ENCODE measurements at places on chromosomes 12 and 14. TPM values are rescaled to one million over a fixed set of nuclear protein-coding genes. Genes with fewer than 3 reads are reported as not detected.

DNA sequence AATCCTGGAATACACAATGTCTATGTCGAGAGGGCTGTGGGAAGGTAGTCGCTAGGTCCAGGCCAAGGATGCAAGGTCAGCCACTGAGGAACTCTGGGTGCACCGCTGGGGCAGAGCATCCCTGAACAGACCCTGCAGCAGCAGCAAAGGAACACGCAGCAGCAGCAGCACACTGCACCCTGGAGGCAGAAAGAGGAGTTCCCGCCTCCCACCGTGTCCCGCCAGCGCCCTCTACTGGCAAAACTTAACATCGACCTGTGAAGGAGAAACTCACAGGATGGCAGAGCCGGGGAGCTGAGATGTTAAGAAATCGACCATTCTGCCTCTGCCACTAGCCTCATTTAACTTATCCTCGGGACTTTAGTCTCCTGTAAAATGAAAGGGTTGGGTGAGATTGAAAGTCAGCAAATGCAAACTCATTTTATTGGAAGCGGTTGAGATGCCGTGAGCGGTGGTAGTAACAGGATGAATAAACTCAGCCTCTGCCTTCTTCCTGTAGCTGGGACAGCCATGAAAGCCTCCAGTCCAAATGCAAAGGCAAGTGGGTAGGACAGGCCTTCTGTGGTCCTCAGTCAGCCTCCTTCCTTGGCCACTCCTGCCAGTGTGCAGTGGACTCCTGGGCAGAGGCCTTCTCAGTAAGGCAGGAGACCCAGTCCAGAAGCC lies 45.6 kb downstream of the STAB2 start:
- peak; percentile 80 for DNase-seq

- DNase-seq = no peak
These were observed 153.6 kb upstream of the ARID2 start for GRCh38 chr12:45575823-45576475.

The ZBTB39 gene
- total RNA-seq = 8.8 TPM

The NAV3 gene
- not detected for total RNA-seq

DNA sequence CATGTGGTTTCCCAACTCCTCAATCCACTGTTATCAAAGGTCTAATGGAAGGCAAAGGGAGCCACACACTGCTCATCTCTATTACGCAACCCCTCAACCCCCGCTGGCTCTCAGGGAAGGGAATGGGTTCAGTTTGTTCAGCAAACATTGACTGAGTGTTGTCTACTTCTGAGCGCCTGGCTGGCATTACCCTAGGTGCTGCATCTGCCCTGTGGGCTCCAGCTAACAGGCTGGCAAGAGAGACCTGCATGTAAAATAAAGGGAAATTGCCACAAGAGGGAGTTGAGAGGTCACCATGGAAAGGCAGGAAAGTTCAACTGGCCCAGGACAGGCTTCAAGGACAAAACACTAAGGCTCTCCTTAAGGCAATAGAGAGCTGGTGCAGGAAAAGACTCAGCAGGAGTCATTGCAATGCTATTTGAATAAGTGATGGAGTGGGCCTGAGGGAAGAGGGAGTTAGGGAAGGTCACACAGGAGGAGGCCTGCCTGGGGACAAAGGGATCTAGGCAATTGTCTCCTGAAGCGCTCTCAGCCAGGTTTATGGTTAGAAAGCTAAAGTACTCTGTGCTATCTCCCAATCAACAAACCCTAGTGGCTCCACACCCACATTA lies 5.5 kb upstream of the ZNF740 start:
- DNase-seq = no peak

DNA sequence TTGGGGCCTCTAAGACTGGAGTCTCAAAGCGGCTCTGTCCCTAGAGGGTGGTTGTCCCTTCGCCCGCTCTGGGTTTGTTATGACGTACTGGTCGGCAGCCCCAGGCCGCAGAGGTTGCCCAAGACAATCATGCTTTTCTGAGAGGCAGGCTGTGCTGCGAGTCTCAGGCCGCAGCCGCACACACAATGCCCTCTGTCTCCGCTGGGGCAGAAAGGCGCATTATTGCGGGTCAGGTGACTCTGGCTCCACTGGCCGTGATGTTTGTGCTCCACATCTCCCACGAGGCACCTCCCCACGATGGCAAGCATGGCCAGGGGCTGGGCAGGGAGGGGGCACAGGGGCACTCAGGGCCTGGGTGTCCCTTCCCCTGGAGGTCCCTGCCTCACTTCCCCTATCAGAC lies 21.0 kb upstream of the PLEKHG3 start:
- no peak for DNase-seq

DNA sequence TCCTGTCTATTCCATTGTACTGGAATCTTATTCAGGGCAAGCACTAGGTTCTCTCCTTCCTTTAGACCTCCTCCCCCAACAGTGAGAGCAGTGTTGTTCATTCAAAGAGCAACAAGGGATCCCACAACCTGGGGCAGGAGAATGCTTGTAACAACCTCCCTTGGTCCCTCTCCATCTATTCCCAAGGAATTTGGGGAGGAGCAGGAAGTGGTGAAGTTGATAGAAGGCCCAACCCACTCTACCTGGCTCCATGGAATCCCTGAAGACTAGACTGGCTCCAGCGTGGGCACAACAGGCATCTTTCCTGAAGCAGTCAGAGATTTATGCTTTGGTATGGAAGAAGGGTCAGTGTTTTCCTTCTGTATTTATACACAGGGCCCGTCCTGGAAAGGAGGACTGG lies 33.4 kb upstream of the CISTR start:
- DNase-seq = no peak

GRCh38 chr12:42679466-42679865 lies 89.9 kb upstream of the PRICKLE1 start:
- DNase-seq = no peak

The VASH1 gene
- 3.3 TPM for total RNA-seq

DNA sequence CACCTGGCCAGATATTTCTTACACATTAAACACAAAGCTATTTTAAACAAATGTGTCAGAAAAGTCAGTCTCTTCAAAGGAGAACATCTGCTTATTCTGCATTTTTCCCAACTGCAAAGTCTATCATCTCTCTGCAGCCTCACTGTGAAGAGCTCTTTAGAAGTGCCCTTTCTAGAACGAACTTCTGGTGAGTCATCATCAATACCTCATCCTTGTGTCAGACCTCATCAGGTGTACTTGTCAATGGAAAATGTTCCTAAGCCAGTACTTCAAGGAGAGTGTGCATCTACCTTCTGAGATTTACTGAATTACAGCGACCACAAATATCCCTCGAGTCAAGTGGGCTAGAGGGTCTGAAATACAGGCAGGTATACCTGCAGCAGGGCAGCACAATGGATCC lies 457.3 kb downstream of the LRIG3 start:
- no peak for DNase-seq

The IL22 gene
- 0.61 TPM for total RNA-seq

GRCh38 chr12:88529531-88530488 lies 50.5 kb downstream of the KITLG start:
- DNase-seq = no peak

The NUAK1 gene
- not detected for total RNA-seq

- no peak for DNase-seq
These were observed 104.0 kb downstream of the ETNK1 start for GRCh38 chr12:22728987-22729386.

DNA sequence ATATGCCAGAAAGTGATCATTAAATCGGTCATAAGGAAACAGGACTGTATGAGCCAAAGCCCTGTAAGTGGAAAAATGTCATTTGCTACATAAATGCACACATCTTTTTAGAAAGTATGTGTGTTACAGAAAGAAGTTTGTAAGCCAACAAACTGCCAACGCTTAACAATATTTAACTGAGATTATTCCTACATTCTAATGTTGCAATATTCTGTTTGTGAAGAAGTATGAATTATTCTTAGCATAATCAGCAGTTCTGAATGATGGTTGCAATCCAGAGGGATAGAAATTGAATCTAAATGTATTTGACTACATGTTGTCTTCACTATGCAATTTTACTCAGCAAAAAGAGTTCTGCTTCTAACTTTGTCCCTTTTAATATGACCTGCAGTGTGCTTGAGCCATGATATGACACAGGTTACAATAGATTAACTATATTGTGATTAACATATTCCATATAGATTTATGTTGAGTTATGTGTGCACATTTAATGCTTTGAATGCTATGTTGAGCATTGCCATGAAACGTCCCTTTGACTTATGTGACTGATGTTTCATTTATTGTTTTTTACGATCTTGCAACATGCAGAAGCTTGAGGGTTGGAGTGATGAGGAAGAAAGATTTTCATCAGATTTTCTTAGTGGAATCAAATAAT lies 66.8 kb upstream of the PTPRQ start:
- DNase-seq = no peak

The TAC3 gene
- not detected for total RNA-seq

GRCh38 chr12:71295953-71296352 lies 138.2 kb upstream of the TSPAN8 start:
- DNase-seq = no peak

DNA sequence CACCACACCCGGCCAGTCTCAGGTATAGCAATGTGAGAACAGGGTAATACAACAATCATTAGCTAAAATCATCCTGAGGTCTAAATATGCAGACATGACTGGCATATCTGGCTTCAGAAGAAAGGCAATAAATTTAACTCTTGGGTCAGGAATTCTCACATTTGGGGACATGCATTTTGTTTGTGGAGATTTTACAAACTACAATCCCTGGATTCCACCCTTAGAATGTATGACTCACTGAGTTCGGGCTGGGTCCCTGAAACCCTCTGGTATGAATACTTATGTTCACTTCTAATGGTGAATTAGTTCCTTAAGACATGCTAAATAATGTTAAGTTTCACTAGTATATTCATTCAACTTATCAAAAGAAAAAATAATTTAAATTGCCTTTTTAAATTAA lies 98.9 kb upstream of the HMGA2 start:
- no peak for DNase-seq

DNA sequence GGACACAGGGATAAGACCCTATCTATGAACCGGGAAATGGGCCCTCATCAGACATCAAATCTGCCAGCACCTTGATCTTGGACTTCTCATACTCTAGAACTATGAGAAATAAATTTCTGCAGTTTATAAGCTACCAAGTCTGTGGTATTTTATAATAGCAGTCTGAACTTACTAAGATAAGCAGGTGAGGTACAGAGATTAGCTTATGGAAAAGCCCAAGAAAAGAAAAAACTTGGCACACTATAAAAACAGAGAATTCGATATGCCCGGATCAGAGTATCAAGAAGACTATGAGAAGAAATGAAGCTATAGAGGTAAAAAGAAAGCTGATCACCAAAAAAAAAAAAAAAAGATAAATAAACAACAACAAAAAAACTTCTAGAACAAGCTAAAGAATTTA lies 52.6 kb downstream of the EEA1 start:
- no peak for DNase-seq

Measured in activated CD8-positive, alpha-beta memory T cell treated with anti-CD3 and anti-CD28 coated beads, Interleukin-2, amount 10 ng/mL, durations not matched to agents 7 days and 5 days (primary cell).